A172 (cell line): ENCODE measurements at places on chromosomes 2 and 18. TPM values are rescaled to one million over a fixed set of nuclear protein-coding genes. Genes with fewer than 3 reads are reported as not detected.

The SPHKAP gene
- total RNA-seq = not detected in 2 replicates

GRCh38 chr2:40265602-40266001 is 186.3 kb downstream of the SLC8A1 start:
- DNase-seq = no peak

The FSIP2 gene
- total RNA-seq = 0.03 TPM in 1 of 2 replicates, not detected in the other

The CELF4 gene
- not detected in 2 replicates for total RNA-seq

DNA sequence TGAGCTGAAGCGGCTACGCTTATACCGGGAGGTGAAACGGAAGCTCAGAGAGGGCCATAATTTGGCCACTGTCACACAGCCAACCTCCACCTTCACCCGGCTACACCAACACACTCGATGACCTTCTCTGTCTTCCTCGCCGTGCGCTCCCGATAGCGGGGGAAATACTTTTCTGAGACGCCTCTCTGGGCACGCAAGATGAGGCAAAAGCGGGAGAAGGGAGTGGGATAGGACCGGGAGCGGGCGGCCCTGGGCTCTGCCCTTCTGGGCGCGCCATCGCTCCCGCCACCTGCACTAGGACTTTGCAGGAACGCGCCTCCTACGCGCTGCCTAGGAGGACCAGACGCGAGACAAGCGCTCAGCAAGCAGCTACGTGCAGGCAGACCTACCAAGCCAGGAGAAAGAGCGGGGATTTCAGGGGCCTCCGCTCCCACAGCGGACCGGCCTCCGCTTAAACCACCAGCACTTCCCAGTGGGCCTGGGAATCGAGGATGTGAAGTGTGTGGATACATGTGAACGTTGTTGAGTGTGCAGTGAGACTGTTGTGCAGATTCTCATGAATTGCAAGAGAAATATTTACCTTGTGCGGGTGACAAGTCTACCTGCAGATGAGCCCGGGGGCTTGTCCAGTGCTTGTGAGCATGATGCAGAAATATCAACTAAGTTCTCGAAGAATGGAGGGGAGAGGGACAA is 11.4 kb downstream of the SIX3 start:
- DNase-seq = no peak

- no peak for DNase-seq
Observed at GRCh38 chr18:48615566-48616401, 77.0 kb downstream of the CTIF start.

The PSMA8 gene
- total RNA-seq = not detected in 2 replicates

The FAM237A gene
- total RNA-seq = not detected in 2 replicates
